ENCODE measurements at places on chromosomes 2 and 18.
A peak's percentile ranks its signal among the peaks of the same experiment; 100 is the strongest.

GRCh38 chr2:231470246-231470900 is 6.1 kb upstream of the NCL start:
- DNase-seq = no peak

GRCh38 chr18:12960395-12960794 is 12.6 kb downstream of the SEH1L start:
- DNase-seq = no peak

GRCh38 chr2:151945186-151945585 is 117.0 kb upstream of the ARL5A start:
- no peak for DNase-seq

- no peak for DNase-seq
Observed at GRCh38 chr18:37297106-37297505, 268.5 kb downstream of the CELF4 start.

DNA sequence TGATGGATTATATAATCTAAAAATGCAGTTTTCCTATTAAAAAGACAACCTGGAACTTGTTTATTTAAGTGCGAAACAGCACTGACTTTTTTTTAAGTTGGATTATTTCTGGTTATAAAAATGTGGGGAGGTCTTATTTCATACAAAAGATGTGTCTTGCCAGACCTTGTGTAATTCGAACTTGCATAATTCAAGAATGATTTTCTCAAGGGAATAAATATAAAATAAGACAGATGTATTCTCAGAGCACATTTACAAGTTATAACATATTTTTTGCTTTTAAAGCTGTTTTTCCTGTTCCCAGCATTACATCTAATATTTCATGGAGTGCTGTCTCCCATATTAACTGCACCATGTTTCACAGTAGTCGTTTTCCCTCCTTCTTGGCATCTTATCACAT is 263.1 kb downstream of the CDH20 start:
- DNase-seq = no peak

DNA sequence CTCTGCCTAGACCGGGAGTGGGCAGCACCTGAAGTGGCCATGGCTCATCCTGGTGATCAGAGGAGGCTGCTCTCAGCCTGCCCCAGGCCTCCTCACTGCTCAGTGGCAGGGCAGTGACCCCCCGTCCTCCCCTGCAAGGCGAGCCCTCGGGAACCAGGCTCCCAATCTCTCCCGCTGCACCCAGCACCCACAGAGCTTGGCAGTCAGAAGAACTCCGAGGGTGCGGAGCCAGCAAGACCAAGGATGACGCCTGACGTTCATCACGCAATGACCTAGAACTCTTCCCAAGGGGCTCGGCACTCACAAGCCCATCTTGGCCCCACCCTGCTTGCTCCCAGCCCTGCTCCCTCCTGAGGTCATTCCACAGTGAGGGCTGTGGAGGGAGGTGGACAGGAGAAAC is 189.8 kb upstream of the SALL3 start:
- no peak for DNase-seq

GRCh38 chr2:234880551-234881211 is 71.1 kb upstream of the SH3BP4 start:
- DNase-seq = no peak

GRCh38 chr18:56286775-56287325 is 351.5 kb downstream of the TXNL1 start:
- DNase-seq = no peak

DNA sequence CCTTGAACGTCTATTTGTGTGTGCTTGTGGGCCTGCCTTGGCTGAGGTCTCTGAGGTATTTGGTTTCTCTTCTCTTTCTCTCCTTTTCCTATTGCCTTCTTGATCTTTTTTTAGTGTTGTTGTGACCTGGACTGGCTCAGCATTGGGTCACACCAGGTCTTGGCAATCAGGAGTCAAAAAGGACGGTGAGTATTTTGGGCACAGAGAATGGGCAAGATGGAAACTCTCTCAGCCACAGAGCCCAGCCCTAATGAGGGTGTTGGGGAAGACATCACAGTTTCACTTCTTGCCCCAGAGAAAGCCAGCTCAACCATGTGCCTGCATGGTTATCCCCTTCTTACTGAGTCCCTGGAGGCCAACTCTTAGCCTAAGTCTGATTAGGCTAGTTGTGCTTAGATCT is 13.7 kb upstream of the INO80C start:
- no peak for DNase-seq

- no peak for DNase-seq
Observed at GRCh38 chr2:28381225-28382180, 11.2 kb upstream of the FOSL2 start.

- DNase-seq = no peak
Observed at GRCh38 chr2:6623746-6624145, 242.0 kb downstream of the CMPK2 start.

DNA sequence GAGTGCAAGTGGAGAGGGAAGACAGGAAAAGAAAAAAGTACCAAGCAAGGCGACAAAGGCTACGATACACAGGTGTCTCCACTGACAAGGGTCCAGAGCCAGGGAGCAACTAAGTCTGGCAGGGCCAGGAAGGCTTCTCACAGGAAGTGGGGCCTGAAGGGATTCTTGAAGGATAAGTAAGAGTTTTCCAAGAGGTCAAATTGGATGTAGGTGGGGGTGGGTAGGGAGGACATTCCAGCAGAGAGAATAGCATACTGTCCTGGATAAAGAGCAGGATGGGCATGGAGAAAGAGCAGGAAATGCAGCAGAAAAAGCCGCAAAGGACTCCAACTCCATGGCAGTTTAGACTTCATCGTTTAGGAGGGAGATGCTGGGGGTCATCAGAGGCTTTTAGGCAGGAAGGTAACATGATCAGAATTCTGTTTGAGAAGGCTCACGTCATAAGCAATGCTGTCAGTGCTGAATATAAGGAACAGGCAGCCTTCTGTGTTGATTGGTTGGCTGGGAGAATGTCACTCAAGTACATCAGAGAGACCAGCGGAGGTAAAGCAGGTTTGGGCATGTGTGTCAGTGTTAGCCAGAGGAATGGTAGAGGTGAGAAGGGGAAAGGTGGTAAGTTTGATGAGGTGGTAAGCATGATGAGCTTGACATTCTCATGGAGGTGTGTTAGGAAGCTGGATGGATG is 35.1 kb downstream of the ARHGAP25 start:
- DNase-seq = no peak

GRCh38 chr2:100262555-100263320 is 59.6 kb downstream of the LONRF2 start:
- peak; percentile 22 for DNase-seq

Measured in stimulated activated CD4-positive, alpha-beta T cell treated with anti-CD3 and anti-CD28 coated beads, Interleukin-15, amount 100 ng/mL, for 48 hours (primary cell).